ENCODE measurements at places on chromosomes 2 and 18.

- DNase-seq, result no peak
Measured at GRCh38 chr2:238167761-238168160, 9.0 kb downstream of the ERFE start.

GRCh38 chr2:127254386-127254981, 34.4 kb upstream of the CYP27C1 start:
- DNase-seq, result no peak

DNA sequence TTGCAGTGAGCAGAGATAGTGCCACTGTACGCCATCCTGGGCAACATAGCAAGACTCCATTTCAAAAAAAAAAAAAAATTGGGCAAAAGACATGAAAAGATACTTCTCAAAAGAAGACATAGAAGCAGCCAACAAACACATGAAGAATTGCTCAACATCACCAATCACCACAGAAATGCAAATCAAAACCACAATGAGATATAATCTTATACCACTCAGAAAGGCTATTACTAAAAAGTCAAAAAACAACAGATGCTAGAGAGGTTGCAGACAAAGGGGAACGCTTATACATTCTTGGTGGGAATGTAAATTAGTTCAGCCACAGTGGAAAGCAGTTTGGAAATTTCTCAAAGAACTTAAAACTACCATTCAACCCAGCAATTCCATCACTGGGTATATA, 43.1 kb upstream of the CHAC2 start:
- DNase-seq, result no peak

DNA sequence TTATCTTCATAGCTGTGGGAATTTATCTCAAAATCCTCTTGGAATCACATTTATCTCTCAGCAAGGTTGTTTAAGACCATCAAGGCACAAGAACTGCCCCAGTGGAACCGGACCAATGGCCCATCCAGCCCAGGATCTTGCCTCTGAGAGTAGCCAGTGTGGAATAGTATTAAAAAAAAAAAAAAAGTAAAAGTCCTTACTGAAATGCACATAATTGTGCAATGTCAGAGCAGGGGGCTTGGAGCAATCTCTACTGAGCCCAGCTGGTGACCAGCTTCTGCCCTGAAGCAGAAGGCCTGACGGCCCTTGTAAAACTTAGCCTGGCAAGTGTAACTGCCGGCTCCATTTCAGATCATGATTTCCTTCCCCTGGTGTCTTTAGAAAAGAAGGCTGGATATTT, 355.6 kb upstream of the PIK3C3 start:
- no peak for DNase-seq

DNA sequence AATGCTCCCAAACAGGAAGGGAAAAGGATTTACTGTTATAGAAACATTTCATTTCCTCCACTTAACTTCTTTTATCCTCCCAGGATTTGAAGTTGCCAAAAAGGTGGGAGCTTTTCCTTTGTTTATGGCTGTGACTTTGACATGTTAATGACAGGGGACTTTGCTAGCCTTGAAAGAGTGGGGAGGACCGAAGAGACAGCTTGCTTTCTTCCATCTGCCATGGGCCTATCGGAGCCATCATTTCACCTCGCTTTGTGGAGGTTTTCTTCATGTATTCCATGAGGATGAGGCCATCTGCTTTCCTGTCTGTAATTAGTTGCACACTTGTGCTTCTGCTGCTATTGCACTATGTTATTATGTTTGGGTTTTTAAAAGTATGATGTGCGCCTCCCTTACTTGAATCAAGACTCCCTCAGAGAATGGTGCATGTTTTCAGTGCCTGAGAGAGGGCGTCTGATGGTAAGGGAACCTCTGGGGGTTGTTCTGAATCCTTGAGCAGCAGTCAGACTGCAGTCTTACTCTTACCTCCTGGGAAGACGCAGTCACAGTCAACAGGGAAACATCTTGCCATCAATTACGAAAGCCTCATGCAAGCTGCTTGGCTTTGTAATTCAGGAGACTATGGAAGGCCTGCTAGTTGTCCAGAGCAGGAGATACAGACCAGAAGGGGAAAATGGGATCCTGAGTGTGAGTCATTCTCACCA, 173.3 kb upstream of the MGAT5 start:
- DNase-seq, result no peak

DNA sequence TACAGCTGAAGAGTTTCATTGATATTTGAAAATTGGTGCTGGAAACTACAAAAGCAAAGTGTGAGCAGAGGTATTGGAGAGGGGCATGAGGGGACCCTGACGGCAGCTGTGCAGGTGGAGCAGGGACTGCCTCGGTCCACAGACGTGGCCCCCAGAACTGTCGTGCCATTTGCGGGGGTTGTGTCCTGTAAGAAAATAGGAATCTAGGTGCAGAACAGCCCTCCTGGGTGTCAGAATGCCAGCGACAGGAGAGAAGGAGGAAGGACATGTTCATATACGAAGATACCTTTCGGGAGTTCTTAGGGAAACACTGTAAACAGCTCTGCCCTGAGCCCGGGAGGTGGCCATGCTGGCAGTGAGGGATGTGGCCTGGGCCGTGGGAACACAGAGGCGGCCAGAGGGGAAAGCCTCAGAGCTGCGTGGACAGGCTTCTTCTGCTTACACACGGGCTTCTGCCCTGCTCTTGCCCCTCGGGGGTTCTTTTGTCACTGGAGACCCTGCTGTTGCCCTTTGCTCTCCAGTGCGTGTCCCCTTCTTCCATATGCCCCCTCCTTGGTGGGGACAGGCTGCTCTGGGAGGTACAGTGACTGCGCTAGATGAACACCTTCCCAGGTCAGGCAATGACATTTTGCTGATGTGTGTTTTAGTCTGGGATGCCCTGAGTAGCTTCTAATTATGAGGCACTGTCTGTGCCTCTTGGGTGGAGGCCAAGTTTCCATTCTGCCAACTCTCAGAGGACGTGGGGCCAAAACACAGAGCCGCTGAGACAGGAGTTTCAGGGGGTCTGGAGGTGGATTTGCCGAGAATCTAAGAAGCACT, 81.9 kb upstream of the TXNDC2 start:
- no peak for DNase-seq

- no peak for DNase-seq
Measured at GRCh38 chr18:52610451-52611115, 270.6 kb downstream of the DCC start.

DNA sequence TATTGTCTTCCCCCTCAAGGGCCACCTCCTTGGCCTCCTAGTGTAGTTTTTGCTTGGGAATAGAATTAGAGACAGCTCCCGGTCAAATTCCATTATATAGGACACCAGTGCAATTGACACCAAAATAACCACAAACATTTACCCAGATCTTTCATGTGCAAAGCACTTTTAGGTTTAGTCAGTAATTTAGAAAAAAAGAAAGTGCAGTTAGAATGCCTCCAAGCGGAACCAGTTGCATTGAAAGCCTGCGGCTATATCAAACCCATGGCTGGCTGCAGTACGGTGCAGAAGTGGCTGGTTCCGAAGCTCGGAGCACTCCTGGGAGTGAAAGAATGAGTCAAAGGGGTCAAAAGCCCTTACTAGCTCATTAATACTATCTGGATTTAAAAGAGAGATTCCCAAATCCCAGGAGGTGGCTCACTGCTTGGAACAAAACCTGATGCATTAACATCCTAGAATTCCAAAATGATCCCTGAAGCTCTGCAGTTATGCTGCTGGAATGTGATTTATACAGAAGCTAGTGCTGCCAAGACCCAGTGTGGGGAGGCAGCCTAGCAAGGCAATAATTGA, 432.2 kb upstream of the KLHL29 start:
- no peak for DNase-seq

DNA sequence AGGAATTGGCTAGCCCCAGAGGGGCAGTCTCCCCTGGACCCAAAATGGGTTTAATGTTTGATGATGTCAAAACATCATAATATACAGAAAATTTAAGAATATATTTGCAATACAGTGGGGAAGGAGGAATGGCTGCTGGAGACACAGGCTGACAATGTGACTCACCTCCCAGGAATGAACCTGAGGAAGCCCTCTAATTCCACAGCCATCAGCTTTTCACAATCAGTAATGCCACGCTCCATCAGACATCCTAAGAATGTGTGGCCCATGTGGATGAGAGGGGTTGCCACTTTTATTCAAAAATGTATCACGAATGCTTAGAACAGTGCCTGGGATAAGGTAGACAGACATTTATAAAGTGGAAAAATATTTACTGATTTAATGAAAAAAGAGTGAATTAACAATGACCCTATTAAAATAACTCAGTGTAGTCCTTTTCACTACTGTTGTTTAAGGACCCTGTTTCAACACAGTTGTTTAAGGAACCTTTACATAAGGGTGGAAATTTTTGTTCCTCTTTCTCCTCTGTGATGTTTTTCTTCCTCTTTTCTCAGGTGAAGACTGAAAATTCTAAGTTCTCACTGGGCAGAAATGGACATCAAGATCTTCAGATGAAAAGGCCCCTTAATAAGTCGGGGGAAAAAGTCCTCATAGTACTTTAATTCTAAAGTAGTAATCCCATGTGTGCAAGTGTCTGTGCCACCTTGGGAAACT, 17.5 kb upstream of the TMEM163 start:
- no peak for DNase-seq

DNA sequence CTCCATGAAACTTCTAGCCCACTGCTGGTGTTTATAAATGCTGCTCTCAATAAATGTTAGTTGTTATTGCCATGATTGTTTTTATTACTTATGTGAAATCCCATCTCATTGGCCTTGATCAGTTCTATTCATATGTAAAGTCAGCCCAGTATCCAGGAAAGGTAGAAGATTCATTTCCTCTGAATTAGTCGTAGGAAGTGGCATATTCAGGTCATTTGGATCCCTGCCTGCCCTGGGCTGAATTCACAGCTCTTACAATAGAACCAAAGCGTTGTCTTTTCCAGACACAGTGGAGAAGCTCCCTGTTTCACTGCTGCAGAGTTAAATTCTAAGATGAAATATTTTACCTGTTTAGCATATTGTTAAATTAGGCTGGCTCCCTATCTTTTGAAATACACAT, 70.3 kb downstream of the MAIP1 start:
- peak; percentile 17 for DNase-seq

DNA sequence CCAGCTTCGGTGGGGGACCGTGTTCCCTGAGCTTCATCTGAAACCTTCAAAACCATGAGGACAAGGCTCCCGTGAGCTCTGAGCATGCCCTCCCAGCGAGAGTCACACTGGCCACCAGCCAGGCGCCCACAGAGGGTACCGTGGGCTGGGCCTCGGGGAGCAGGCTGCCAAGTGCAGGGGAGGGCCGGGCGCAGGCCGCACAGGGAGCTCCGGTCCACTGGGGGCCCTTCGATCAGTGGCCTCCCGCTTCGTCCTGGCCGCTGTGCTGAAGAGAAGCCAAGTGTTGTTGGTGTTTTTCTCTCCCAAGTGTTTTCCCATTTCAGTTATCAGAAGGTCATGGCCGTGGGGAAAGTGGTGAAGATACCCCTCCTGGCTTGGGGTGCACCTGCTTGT, 144.4 kb downstream of the PTGR3 start:
- no peak for DNase-seq

- DNase-seq, result no peak
Measured at GRCh38 chr18:10558243-10558966, 32.6 kb downstream of the NAPG start.

DNA sequence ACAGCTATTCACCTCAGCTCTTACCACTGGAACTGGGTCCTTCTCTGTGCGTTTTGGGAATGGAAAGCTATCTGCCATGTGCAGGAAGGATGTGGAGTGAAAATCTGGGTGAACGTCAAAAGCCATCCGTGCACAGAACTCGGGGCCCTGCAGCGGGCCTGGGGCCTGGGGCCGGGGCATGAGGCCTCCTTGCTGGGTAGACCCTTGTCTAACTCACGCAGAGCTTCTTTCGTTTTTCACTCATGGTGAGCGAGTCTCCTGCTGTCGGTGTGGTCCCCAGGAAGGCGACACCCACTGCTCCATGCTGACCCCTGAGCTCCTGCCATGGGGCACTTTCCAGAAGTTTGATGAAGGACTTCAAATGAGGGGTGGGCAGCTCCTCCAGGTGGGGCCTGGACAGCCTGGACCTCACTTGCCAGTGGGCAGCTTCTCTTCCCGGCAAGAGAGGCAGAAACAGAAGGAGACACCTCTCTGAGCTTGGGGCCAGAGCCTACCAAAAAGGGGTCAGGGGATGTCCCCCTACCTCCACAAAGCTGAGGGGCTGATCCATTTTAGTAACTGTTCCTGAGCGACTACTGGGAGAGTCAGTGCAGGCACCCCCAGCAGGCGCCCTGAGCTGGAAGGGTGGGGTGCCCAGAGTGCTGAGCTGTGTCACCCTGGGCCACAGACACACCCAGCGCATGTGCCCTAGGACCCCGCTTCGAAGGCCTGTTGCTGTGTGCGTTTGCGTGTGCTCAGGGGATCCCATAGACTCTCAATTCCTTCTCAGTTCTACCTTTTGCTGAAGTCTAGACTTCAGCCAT, 117.7 kb upstream of the HDAC4 start:
- no peak for DNase-seq

DNA sequence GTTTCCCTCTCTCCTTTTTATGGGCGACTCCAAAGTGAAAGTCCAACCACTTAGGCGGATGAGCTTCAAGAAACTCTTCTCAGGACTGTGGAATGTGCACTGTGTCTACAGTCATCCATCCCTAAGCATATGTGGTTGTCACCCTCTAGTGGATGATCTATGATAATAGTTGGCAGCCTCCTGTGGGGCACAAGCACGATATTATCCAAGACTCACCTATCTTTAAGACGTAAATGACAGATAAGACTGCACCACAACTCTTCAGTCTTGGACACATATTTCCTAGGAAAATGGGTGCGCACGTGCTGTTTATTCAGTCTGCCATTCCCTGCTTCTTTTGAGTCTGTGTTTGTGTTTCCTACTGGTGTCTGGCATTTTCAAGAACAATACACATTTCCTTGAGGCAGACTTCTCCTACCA, 145.5 kb upstream of the CTAGE1 start:
- DNase-seq, result no peak

- DNase-seq, result no peak
Measured at GRCh38 chr2:21535826-21536225, 412.1 kb downstream of the TDRD15 start.

DNA sequence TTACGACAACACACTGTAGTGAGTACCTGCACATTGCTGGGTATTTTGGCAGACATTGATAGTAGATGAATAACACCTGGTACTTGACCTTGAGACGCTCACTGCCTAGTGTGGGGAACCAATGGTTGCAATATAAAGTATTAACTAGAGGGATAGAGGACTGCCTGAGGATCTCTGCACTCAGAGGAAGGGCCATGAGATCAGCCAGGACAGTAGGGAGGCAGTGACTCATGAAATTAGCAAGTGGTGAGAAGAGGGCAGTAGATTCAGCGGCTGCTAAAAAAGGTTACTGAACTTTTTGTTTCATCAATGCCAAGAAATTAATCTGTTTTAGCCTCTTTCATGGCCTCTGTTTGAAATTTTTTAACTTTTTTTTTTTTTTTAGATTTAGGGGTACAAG, 250.8 kb upstream of the TCF4 start:
- no peak for DNase-seq

- no peak for DNase-seq
Measured at GRCh38 chr2:136530146-136530545, 235.2 kb upstream of the THSD7B start.

DNA sequence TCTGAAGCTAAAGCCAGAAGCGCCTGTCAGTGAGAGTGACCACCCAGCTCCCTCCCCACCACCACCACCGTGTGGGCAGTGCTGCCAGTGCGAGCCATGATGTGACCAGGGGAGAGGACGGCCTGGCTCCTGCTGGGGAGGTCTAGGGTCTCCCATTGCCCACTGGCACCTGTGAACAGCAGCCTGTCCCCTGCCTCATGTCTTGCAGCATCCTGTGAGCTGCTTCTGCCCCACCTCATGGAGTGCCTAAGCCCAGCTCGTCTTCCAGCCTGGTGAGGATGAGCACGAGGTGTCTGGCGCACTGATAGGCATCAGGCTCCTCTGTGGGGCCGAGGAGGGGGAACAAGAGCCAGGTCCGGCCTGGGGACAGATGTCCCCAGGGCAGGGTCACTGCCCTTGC, 61.4 kb downstream of the FAM168B start:
- no peak for DNase-seq

- no peak for DNase-seq
Measured at GRCh38 chr18:10077986-10078385, 164.2 kb downstream of the VAPA start.

All from cerebellar nuclear complex (tissue), 1 donor.